ENCODE measurements at places on chromosomes 11 and 22. TPM values are rescaled to one million over a fixed set of nuclear protein-coding genes. Genes with fewer than 3 reads are reported as not detected.

DNA sequence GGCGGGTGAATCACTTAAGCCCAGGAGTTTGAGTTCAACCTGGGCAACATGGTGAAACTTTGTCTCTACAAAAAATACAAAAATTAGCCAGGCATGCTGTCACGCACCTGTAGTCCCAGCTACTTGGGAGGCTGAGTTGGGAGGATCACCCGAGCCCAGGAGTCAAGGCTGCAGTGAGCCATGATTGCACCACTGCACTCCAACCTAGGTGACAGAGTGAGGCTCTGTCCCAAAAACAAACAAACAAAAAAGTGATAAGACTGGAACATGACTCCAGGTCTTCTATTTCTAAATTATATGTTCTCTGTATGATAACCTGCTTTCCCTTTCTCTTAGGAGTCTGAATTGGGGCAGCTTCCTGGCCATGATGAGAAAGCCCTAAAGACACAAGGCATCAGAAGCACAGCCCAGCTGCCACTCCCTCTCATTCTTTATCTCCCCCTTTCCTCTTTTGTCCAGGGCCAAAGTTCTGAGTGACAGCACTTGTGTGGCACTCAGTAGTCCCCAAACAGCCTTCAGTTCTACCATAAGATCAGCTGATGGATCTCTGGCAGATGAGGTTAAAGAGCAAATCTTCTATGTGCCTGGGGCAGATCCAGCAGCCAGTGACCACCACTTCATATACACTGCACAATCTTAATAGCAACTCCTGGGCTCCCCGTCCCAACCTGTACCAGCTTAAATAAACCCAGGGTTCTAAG lies 136.0 kb downstream of the C11orf58 start:
- no peak for DNase-seq

GRCh38 chr22:43186272-43187170 lies at the start of gene TTLL12:
TTLL12 (minus strand) TSS chr22:43187134; CDS start chr22:43187069, 65 bp downstream.
- peak; percentile 53 for DNase-seq

DNA sequence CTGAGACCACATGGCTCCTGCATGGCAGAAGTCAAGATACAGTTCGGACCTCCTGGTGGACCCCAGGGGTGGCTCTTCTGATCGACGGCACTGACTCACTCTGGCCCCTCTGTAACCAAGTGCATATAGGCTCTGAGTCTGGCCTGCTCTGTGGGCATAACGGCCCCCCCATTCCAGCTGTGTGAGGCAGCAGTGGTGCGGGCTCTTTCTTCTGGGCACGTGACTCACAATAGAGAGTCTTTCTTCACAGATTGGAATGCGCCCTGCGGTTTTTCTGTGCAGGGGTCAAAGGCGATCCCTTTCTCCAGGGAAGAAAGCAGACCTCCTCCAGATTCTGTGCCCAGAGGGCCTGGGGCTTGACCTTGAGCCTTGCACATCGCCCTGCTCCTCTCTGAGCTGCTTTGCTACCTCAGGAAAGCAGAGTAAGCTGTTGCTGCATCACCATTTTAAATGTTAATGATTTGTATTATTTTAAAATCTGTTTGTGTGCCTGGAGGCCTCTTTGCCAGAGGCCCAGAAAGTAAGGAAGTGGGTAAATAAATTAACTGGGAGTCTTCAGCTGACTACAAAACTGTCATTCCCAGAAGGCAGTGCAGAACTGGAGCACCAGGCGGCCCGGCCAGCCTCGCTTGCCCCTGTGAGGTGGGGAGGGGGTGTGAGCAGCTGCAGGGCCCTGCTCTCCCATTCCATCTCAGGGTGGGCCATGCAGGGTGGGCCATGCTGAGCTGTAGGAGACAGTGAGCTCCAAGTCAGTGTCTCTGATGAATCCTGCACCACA lies 199.0 kb downstream of the GRIK4 start:
- no peak for DNase-seq

DNA sequence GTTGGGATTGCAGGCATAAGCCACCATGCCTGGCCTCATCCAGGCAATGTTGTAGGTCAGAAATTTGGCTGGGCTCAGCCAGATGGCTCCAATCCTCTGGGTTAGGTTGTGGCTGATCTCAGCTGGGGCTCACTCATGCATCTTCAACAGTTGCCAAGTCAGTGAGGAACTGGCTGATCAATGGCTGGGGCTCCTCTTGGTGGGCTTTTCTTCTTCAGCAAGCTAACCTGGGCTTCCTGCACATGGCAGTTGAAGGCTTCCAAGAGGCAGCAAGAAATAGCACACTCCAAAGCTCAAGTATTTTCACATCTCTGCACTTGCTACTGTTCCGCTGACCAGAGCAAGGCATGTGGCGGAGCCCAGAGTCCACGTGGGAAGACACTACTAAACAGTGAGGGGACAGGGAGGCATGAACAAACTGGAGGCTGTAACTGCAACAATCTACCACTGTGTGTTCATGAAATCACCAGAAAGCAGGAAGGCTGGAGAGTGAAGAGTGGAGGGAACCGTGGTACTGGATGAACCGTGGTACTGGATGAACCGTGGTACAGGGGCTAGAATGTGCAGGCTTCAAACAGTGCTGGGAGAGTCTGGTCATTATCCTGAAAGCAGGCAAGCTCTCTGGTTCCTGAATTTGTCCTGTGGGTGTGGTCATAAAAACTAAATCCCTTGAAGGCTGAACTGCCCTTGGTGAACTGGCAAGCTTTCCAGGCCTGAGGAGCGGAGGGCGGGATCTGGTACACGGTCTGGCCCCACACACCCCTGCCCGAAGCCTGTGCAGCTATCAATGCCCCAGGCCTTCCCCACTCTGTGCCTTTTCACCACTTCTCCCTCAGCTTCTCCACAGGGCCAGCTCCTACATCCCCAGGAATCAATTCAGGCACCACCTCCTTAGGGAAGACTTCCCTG lies 20.2 kb downstream of the CHST1 start:
- DNase-seq, result no peak

GRCh38 chr11:99352642-99353041 lies 331.9 kb downstream of the CNTN5 start:
- no peak for DNase-seq

- no peak for DNase-seq
Measured at GRCh38 chr22:24088816-24089215, 77.7 kb downstream of the CABIN1 start.

DNA sequence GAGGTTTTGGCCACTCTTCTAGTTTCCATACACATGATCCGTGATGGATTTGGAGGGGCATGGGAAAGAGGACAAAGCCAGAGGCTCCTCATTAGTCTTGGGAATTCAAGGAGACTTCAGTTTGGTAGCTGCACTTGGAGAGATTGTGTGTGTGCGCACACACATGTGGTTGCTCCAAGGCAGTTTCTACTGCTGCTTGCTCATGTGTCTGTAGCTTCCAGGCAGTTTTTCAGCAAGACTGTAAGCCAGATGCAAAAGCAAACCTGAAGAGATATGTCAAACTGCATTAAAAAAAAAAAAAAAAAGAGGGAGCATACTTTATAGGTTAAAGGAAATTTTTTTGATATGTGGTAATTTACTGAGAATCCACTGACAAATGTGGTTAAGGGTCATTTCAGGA lies 95.7 kb downstream of the OSBP2 start:
- DNase-seq, result no peak

GRCh38 chr22:25351631-25352293 lies 132.3 kb downstream of the CRYBB2 start:
- DNase-seq, result no peak

DNA sequence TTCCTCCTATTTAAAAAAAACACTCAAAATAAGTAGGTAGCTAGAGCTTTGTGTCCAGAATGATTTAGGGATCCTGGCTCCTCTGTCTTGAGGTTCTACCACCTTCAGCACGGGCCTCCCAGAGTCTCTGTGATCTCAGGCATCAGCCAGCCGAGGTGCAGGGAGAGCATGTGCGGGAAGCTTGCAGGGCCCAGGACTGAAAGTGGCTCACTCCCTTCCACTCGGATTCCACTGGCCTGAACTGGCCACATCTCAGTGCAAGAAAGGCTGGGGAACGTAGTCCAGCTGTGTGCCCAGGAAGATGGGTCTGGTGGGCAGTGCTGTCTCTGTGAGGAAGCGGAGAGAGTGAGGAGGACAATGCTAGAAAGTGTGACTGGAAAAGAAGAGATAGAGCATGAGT lies 68.3 kb upstream of the MYOD1 start:
- DNase-seq, result no peak

GRCh38 chr11:124839972-124840621 lies 25.1 kb upstream of the ROBO3 start:
- DNase-seq, result no peak

DNA sequence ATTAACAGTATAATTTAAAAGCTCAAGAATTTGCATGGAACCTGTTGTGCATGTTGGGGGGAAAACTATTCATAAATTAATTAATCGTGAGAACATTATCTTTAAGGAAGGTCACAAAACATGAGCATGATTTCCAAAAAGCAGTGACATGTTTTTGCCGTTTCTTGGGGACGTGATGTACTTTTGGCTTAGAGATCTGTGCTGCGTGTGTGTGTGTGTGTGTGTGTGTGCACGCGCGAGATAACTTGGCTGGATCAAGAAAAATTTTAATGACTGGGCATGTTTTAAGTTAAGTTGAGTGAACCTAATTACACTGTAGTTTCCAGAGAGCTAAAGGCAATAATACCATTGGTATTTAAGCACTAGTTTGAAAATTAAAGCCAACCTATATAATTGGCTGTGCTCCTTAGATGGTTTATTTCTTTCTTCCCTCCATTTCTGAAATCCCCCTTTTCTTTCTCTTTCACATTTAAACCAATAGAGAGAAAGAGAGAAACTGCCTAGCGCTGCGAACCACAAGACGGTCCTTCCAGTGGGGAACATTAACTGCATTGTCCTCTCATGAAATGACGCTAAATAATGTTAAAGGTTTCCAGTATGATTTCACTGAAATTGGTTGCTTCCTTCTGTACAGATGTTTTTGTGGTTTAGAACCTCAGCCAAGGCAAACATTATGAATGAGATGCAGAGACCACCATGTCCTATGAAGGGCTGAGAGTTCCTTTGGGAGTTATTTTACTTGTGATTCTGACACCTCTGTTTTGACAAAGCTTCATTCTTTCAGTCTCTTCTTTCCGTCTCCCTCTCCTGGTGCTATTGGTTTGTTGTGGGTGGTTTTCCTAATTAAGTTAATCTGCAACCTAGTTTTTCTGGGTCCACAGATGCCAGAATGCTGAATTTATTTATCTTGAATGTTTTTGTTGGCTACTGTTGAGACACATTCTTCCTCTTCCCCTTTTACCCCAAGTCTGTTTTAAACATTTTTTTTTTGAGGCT lies 51.7 kb downstream of the ZBTB16 start:
- no peak for DNase-seq

DNA sequence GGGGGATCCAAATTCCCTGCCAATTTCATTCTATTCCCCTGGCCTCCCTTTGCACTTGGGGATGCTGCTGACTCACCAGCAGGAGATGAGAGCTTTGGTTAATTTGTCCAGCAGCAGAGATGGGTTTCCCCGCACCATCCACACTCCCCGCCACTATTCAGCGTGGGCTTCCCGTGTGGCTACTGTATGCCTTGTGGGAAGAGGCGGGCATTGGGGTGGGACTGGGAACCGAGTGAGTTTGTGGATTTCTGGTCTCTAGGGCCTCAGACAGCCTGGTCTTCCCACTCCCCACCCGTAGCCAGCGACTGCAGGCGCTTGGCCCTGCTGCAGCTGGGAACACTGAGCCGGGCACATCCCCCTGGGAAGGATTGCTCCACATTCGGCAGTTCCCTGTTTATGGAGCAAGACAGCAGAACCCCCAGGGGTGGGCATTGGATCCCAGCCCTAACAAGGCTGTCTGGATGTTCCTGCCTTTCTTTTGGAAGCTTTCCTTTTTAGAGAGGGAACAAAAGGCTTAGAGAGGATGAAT lies 23.4 kb downstream of the KIAA1671 start:
- peak; percentile 71 for DNase-seq

- no peak for DNase-seq
Measured at GRCh38 chr22:47154621-47155081, 392.2 kb downstream of the TBC1D22A start.

- DNase-seq, result no peak
Measured at GRCh38 chr22:31278626-31279326, 13.5 kb downstream of the PIK3IP1 start.

DNA sequence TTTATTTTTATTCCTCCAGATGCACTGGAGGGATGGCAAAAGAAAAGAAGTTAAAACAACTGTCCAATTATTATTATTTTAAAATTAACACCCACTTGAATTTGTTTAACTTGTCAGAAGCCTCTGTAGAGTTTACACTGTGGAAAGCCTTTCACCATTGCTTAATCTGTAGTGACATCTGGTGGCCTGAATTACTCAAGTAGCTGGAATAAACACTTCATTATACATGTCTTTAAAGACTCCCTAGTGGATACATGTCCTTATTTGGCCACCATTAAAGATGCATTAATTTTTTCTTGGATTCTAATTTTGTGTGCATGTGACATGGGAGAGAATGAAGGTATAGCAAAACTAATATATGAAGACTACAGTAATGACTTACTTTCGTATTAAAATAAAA lies 1496.5 kb downstream of the FAM181B start:
- DNase-seq, result no peak

DNA sequence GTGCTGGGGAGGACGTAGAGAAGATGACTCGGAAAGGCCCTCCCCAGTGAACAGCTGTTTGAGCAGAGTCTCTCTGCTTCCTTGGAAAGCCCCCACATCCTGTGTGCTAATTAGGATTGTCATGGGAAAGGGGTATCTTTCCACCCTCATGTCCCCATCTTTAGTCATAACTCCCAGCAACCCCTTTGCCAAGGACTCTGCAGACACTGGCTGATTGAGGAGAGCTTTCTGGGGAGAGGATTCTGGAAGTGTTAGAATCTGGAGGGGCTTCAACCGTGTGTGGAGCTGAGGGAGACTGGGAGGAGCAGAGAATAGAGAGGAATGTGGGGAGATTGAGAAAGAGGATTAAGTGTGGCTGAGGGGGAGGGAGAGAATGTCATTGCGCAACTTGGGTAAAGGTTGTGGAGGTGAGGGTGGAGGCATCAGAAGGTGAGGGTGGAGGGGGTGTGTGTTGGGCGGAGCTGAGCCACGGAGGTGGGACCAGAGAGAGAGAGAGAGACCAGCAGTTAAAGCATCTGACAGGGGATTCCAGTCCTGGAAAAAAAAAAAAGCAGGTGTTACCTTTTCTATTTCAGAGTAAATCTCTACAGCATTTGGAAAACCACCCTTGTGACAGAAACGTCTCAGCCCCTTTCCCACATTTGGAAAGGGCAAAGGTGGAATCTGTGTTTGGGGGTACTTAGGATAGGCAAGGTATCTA lies 2.2 kb downstream of the DTX4 start:
- DNase-seq, result peak; percentile 85

- DNase-seq, result no peak
Measured at GRCh38 chr11:121281698-121282097, 10.9 kb upstream of the SC5D start.

The SCN2B gene
- 3.7 TPM for total RNA-seq

The YAP1 gene
- total RNA-seq, result 41.3 TPM

The CBLIF gene
- 0.49 TPM for total RNA-seq

The AQP11 gene
- 4.7 TPM for total RNA-seq

The DEPDC7 gene
- total RNA-seq, result 7.4 TPM

The PTPRCAP gene
- total RNA-seq, result 10.0 TPM

The TAF1D gene
- total RNA-seq, result 84.0 TPM

The CD6 gene
- total RNA-seq, result 2.8 TPM

The TTLL12 gene
- 95.2 TPM for total RNA-seq

The CTTN gene
- total RNA-seq, result 314 TPM

Measured in mucosa of descending colon (tissue), 3 donors.